ENCODE measurements at places on chromosomes 12 and 14.

GRCh38 chr12:5739917-5740316 lies 205.1 kb downstream of the ANO2 start:
- DNase-seq = no peak

DNA sequence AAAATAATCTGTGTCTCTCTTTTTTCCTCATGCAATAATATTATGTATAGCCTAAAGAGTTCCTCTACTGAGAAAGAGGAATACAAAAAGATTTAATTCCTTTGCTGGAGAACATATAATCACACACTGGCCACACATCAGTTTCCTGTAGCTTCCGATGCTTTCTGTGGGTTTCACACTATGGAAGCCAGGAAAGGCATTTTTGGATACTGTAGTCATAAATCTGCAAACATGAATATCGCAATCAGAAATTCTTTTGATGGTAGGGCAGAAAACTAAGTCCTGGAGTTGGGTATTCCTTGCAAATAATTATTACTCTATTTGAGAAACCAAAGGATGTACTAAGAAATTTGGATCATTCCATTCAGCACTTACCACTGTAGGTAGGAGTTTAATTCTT lies 260.0 kb downstream of the ACSS3 start:
- DNase-seq = peak; percentile 34

- peak; percentile 97 for DNase-seq
Measured at GRCh38 chr12:80627782-80628181, 79.7 kb upstream of the MYF6 start.

DNA sequence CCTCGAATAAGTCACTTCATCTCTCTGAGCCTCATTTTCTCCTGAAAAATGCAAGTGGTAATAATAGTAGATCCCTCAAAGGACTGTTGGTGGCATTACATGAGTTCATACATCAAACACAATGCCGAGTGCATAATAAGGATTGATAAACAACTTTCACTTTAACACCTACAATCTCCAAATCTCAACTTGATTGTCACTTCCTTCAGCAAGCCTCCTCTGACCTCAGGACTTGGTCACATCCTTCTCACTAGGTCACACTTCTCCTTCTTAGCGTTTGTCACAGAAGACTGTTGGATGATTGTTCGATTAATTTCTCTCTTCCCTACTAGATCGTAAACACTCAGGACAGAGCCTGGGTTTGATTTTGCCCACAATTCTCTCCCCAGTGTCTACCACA lies 7.9 kb upstream of the PRKAB1 start:
- DNase-seq = no peak

- DNase-seq = peak; percentile 98
Measured at GRCh38 chr14:54252072-54252730, 144.6 kb upstream of the CDKN3 start.

GRCh38 chr14:99950181-99950580 lies 115.0 kb upstream of the EVL start:
- no peak for DNase-seq

DNA sequence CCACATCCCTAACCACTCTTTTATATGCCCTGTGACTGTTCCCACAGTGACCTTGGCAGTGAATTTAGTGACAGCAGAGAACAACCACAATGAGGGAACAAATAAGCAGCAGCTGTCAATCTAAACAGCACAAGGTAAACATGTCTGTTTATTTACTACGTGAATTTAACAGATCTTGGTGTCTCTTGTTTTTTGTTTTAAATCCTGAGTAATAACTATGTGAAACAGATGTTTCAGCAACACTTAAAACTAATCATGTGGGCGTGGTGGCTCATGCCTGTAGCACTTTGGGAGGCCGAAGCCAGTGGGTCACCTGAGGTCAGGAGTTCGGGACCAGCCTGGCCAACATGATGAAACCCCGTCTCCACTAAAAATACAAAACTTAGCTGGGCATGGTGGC lies 17.0 kb upstream of the CFAP54 start:
- DNase-seq = no peak

GRCh38 chr14:96207686-96208085 lies 3.0 kb downstream of the BDKRB2 start:
- no peak for DNase-seq

- no peak for DNase-seq
Measured at GRCh38 chr12:123519141-123520001, 14.1 kb downstream of the RILPL1 start.

- no peak for DNase-seq
Measured at GRCh38 chr12:39372929-39373328, 70.0 kb downstream of the KIF21A start.

DNA sequence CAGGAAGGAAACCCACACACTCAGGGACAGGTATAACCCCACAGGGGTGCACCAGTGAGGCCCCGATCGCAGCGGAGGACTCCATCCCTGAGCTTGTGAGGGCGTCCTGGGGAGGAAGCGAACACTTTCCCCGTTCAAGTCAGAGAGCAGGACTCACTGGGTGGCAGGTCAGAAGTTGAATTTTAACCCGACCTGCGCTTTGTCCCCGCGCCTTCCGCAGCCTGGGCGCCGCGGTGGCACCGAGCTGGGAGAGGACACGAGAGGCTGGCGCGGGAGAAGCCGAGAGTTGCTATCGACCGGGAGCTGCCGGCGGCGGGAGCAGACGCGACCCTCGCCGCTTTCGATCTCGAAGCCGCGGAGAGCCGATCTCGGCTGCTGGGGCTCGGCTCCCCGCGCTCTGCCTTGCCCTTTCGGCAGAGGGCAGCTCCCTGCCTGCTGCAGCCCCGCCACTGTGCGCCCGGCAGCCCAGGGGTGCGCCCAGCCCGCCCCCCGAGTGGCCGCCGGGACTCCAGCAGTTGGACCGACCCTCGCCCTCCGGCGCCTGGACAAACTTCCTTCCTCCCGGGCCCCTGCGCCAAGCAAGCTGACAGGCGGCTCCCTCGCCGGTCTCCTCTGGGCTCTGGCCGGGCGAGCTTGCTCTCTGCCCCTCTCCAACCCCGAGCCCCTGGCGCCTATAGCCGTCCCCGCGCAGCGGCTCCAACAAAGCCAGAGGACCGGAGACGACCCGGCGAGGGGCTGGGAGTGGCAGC lies 918 bp downstream of the LIN7A start:
- DNase-seq = peak; percentile 66

DNA sequence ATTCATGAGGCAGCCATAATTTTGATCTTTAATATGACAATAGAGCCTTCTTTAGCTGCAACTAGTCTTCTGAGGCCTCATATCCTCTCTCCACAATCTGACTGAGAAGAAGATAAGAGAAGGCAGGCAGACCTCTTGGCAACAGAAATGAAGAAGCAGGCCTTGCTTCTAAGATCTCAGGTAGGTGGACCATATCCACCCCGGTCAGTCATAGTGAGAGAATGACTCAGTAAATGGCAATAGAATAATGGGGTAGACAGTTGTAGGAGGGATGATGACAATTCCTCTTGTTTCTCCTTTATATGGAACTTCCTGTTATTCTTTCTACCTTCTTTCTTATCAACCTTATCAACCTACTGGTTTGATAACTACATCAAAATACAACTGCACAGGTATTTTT lies 246.7 kb upstream of the G2E3 start:
- no peak for DNase-seq

DNA sequence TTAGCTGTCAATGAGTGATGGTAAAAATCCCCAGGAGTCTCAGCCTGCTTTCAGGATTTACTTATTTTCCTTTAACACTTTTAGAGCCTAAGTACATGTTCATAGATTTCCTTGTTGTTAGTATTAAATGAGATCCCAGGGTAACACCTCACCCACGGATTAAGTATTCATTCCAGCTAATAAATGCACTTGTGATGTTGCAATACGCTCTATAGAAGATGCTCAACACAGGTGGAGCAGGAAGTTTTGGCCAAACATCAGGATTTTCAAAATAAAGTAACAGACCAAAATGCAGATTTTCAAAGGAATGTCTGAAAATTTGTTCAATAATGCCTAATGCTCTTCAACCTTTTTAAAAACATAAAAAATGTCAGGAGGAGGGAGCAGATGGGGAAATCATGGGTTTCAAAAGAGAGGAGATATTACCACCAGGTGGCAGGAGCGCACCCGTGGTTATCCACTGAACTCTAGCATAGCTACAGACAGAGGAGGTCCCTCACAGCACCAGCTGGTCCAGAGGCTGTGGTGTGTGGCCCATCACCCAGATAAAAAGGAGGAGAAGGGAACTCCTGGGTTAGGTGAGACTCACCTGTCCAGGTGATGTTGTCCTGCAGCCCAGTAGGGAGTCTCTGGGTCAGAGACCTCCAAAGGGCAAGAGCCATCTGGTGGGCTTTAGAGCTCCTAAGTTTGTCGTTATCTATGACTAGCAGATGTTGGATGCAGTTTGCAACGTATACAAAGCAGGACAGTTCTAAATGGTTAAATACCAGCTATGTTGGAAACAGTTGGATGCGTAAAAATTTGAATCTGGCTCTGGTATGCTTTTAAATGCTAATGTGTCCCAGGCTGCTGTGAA lies 1158.4 kb upstream of the TMEM132C start:
- DNase-seq = peak; percentile 48

DNA sequence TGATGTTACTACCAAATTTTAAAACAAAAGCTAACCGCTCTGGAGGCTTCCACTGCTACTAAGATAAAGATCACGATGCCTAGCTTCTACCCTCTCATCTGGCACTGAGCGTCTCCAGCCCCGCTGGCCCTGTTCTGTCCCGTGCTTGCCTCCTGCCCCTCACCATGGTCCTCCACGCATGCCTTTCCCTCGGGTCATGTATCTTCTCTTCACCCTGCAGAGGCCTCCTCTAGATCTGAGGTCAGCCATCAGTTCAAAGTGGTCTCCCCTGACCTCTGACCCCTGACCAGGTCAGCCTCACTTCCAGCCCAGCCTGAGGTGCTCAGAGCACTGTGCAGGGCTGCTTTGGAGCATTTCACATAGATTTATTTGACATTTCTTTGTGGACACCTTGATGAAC lies 28.3 kb downstream of the ZNF664 start:
- no peak for DNase-seq

DNA sequence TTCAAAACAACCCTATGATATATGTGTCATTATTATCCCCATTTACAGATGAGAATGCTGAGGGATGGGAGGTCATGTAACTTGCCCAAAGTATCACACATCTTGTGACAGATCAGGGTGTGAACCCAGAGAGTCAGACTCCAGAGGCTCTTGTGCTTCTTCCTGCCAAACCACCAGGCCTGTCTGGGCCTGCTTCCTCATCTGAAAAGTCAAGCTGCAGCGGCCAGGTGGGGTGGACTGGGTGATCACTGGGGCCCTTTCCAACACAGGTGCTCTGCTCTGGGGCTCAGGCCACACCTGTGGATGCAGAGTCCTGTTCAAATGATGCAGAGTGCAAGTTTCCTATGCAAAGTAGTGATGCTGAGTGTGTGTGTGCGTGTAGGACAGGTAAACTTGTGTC lies 26.7 kb downstream of the TSPAN11 start:
- DNase-seq = no peak

GRCh38 chr12:41264281-41264680 lies 76.2 kb downstream of the PDZRN4 start:
- DNase-seq = peak; percentile 3

DNA sequence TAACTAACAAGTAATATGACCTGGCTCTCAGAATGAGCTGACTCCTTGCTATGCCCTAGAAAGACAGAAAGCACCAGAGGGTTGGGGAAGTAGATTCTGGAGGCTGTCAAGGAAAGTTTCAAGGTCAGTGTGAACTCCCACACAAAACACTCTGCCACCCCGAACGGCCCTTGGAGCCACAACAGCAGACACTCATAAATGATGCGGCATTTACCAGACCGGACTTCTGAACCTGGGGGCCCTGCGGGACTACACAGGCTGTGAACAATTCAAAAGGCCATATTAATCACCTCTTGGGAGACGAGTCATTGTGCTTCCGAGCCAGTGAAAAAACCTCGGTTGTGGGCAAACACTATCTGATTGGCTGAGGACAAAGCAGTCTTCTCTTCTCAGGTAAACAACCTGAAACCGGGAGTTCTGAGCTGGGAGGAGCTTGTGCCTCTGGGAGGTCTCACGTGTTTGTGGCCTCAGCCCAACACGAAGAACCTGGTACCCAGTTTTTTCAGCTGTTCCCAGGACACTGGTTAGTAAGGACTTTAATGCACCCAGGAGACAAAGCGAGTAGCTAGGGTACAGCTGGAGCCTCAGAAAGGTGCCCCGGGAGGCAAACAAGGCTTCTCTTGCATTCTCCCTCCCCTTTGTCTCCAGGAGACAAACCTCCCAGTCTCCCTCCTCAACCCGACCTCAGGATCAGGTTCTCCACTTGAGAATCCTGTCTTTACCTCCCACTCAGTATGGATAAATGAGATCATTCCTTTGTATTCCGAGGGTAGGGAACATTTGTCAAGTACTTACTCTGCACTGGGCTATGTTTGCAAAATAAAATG lies 35.3 kb downstream of the VWF start:
- DNase-seq = peak; percentile 75

DNA sequence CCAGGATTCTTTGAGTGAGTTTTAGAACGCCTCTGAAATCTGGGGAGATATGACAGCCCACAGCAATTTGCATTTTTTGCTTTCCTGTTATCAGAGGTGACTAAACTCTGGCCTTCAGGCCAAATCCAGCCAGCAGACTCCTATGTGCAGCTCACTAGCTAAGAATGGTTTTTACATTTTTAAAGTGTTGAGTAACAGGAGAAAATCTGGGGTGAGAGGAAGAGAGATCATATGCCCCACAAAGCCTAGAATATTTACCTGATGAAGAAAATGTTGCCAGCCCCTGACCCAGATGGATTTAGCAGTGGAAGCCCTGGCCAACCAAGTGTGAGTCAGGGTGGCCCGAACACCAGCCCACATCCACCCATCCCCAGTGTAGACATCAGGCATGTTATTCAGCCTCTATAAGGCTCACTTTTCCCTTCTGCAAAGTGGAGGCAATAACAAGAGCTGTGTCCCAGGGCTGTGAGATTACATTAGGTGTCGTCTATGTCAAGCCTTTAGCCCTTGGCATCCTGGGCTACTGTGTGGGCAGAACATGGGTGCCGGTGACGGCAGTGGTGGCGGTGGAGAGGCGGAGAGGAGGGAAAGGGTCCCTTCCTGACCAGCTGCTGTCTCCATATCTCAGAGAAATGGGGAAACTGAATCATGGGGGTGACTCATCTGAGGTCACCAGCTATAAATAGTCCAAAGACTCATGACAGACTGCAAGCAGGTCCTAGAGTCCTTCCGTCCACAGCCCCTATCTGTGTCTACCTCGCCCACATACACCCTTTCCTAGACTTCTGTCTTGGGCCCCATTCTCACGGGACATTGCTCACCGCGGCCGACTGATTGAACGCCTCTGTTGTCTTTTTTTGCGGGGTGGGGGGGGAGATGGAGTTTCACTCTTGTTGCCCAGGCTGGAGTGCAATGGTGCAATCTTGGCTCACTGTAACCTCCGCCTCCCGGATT lies 32.6 kb upstream of the CD9 start:
- peak; percentile 94 for DNase-seq

Measured in fibroblast of lung (primary cell).